ENCODE measurements at places on chromosomes 1 and 21. TPM values are rescaled to one million over a fixed set of nuclear protein-coding genes. Genes with fewer than 3 reads are reported as not detected.

Gene ITLN2
- total RNA-seq: not detected

Gene COL11A1
- not detected for total RNA-seq

Gene CLDN17
- not detected for total RNA-seq

Gene TACSTD2
- not detected for total RNA-seq

Gene C1orf174
- 31.8 TPM for total RNA-seq

Gene SPRR5
- not detected for total RNA-seq

Gene CBR3
- total RNA-seq: 37.0 TPM

Gene PINK1
- 78.5 TPM for total RNA-seq

Gene GRHL3
- total RNA-seq: not detected

Gene CRYAA
- not detected for total RNA-seq

Gene EDARADD
- 6.0 TPM for total RNA-seq

Gene COQ8A
- 15.5 TPM for total RNA-seq

Gene CYP4X1
- 0.77 TPM for total RNA-seq

Gene PRR9
- total RNA-seq: not detected

Gene OR13G1
- total RNA-seq: not detected

Gene CFAP57
- not detected for total RNA-seq

Gene NUP210L
- total RNA-seq: not detected

Gene DISP3
- 0.48 TPM for total RNA-seq

Gene LCE3D
- not detected for total RNA-seq

Gene KCNJ9
- total RNA-seq: not detected

Gene DVL1
- total RNA-seq: 65.5 TPM

Gene JAM2
- total RNA-seq: 0.42 TPM

Gene EPHA2
- 50.8 TPM for total RNA-seq

Gene INSRR
- not detected for total RNA-seq

Gene ZNF648
- not detected for total RNA-seq

Gene TMEM52
- 0.33 TPM for total RNA-seq

Gene OLFML3
- 2.3 TPM for total RNA-seq

Gene LORICRIN
- not detected for total RNA-seq

Gene RGS13
- not detected for total RNA-seq

Gene AMPD1
- not detected for total RNA-seq

Gene ADORA3
- total RNA-seq: not detected

Gene WNT9A
- 1.8 TPM for total RNA-seq

Gene IGFN1
- 0.51 TPM for total RNA-seq

Gene PRAMEF27
- not detected for total RNA-seq

Gene SIM2
- 12.9 TPM for total RNA-seq

Gene C1orf56
- total RNA-seq: 2.4 TPM

Gene LGR6
- total RNA-seq: 0.23 TPM

Gene EDEM3
- 35.7 TPM for total RNA-seq

Gene PLA2G2C
- not detected for total RNA-seq

Gene RGS8
- total RNA-seq: not detected

Gene KLF17
- not detected for total RNA-seq

All from Daoy (cell line).